ENCODE measurements at places on chromosomes 2 and 18.

- DNase-seq = no peak
Observed at GRCh38 chr2:101756266-101756665, 58.8 kb downstream of the MAP4K4 start.

- no peak for DNase-seq
Observed at GRCh38 chr2:231597014-231597611, 4.4 kb downstream of the TEX44 start.

- DNase-seq = no peak
Observed at GRCh38 chr2:7424481-7424880, 507.3 kb downstream of the RNF144A start.

- DNase-seq = no peak
Observed at GRCh38 chr2:46229134-46230063, 67.8 kb upstream of the EPAS1 start.

GRCh38 chr18:13453714-13454113, 235.2 kb downstream of the LDLRAD4 start:
- no peak for DNase-seq

DNA sequence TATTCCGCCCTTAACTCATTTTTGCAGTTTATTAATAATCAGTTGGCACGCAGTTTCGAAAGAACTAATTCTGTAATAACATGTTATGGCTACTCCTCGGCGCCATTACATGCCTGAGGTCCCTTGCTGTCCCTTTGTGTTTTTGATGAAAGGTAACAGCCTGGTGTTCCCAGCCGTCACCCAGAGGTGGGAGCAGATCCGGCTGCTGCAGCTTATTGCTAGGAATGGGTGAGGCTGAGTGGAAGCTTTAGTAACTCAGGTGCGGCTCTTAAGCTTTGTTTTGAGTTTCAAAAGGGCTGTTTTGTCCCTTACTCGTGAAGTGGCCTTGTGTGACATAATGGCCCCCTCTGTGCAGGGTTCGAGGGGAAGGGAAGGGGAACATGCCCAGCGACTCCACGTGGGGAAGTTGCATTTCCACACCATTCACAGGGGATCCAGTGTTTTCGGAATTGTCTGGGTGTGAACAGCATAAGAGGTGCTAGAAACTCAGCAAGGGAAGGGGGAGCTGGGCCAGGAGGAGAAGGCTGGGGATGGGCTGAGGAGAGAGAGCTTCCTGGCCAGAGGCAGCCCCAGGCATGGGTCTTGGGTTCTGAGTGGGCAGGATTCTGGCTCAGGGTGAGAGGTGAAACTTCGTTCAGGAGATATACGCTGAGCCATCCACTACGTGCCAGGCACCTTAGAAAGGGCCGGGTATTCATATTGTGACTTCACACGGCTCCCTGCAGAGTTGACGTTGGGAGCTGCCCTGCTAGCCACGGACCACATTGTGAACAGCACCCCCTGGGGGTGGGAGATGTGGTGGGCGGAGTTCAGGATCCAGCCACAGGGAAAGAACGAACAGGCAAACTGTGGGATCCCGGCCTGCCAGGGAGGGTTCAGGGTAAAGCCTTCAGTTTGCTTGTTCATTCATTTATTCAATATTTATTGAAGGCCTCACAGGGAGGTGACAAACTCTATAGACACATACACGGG, 84.4 kb downstream of the TGOLN2 start:
- DNase-seq = no peak

DNA sequence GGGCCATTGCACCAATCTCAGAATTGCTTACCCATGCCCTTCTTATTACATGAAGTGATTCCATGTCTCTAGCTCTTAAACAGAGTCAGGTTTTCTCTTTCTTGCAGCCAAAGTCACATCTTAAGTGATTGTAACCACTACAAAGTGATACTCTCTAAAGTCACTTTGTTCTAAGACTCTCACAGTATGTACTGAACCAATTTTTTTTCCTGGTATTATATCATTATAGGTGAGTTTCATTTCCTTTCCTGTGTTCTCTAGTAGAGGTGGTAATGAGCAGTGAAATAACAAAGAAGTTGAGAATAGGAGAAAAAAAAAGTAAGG, 66.3 kb upstream of the DARS1 start:
- DNase-seq = no peak

GRCh38 chr2:164840458-164840929, 1.1 kb downstream of the COBLL1 start:
- no peak for DNase-seq

DNA sequence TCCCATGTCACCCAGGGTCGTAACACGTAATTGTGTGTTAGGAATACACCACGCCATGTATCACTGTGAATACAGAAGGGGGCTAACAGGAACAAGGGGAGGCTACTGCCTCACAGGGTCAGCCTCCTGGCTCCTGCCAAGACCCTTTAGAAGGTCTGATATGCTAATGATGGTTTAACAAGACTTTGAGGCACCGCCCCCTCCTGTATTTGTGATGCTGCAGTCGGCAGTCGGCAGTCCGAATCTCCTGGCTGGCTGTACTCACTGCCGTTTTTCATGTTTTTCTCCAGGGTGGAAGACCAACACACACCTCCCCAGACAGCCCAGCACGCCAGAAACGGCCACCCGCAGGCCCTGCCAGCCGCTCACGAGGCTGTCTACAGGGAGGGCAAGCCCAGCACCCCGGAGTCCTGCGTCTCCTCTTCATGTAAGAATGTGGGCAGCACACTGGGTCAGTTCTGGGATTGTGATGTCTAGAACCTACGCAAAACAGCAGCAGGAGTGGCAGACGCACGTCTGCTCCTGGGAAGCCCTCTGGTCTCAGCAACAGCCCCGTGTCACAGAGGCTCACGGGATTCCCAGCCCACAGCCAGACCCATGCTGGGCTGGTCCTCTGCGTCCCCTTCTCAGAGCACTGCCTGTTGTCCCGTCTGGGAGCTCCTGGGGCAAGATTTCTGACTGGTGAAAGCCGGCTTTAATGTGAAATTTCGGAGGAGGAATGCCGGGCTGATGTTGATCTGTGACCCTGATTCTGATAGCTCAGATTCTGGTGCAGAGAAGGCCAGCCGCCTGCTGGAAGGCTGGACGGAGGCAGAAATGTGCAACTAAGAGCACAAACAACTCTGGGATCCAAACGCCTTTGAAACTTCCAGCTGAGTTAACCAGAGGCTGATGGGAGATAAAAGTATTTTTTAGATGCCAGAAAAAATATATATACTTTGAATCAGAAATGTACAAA, 39.7 kb upstream of the B3GNT7 start:
- DNase-seq = no peak

DNA sequence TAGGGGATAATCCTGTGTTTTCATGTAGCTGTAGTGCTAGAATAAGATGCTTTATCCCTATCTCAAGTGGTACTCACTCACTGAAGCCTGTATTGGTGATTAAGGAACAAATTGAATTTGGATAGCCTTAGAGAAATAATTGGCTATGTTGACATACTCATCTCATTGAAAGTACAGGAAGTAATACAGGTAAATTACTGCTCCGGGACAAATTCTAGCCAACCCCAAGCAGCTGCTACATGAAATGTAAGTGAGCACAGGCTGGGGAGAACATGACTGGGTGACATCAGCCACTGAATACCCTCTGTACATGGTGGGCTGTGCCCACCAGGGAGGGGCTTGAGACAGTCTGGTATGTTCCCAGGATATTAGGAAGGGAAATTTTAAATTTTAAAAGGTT, 188.4 kb upstream of the RASGRP3 start:
- DNase-seq = no peak

DNA sequence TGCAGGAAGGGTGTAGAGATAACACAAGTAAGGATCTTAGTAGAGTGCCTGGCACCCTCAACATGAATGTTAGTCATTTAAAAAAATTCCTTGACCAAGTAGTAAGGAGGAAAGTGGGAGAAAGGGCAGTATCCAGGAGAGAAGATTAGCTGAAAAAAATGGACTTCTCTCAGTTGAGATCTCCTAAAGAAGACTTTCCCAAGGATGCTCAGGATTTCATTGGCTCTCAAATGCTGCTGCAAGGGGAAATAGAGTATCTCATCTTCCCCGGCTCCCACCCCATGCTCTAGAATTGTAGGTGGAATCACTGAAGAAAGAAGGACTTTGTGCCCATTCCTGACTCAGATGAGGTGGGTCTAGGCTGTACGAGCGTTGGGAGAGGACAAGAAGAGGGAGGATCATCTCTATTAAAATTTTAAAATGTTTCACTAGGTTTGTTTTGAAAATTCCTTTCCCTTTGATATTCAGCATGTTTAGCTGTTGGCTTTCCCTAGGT, 231.1 kb downstream of the MYCN start:
- no peak for DNase-seq

DNA sequence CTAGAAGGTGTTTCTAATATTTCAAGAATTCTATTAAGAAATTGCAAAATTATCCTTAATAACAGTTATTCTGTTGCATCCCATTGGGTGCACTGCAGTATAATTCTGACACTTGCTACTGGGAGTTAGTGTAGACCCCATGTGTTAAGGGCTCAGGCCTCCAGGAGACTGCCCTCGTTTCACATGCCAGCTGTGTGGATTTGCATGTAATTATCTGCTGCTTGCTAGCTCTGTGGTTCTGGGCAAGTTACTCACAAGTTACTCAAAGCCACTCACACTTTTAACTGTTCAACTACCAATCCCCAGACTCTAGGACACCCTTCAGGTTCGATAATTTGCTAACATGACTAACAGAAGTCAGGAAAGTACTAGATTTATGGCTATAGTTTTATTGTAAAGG, 38.6 kb downstream of the ST6GAL2 start:
- no peak for DNase-seq

DNA sequence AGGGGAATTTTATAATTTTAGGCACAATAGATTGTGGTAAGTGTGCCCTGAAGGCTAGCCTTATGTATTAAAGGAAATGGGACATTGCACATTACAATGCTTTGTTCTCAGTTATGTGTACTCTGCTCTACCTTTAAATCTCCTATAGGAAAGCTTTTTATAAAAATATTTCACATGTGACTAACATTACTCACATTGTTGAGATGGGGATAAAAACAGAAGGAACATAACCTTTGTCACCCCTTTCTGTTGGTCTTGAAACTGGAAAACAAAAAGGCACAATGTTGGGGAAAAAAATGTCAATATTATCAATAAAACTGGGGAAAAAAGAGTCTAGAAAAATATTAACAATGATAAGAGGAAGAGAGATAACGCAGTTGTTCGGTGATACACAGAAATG, 17.3 kb upstream of the STAT1 start:
- no peak for DNase-seq

- DNase-seq = no peak
Observed at GRCh38 chr2:151638191-151638933, 95.9 kb downstream of the NEB start.

DNA sequence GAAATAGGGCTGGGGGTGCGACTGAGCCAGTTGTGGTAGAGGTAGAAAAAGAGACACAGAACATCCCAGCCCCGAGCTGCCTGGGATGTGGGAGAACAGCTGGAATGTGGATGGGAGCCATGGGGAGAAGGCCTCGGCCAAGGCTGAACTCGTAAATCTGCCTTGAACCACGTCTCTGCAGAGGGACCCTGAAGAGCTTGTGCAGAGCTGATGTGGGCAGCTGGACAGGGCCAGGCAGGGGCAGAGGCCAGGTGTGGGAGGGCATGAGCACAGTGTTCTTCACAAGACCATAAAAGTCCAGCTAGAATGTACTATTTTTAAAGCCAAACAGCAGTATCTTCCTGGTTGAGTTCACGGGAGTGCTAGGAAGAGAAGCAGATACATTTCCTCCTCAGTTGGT, 5.7 kb downstream of the TCF23 start:
- DNase-seq = no peak

GRCh38 chr18:69205925-69206324, 194.8 kb upstream of the DOK6 start:
- DNase-seq = no peak

DNA sequence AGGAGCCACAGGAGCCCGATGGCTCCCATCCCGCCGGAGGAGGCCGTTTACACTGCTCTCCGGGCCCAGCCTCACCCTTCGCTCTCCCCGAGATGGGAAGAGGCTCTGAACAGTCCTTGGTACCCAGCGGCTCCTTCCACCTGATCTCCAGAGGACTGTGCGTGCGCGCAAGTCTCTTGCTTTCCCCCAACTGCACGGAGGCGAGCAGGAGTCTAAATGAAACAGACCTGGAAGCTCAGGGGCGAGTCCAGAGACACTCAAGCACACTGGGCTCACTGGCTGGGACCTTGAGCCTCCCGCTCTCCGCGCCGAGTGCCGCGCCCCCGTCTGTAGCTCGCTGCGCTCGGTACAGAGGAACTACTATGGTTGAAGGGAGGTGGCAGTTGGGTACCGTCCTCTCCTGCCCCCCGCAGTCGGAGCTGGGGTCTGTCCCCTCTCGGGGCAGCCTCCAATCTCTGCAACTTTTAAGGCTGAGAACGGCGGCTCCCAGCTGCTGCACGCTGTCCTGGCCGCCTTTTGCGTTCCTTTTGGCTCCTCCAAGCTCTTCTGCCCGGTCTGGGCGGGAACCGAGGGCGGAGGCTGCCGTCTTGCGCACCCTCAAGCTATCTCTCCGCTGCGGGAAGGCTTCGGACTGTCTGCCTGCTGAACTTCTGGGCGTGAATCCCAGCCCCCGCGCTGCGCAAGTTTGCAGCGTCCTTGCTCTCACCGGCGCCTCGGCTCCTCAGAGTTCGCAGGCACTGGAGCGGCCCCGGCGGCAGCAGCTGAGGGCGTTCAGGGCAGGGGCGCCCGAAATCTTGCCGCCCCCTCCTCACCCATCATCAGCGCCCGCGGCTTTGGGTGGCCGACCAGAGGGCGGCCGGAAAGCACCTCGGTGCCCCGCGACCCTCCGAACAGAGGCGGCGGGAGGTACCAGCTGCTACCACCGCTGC, 491 bp downstream of the ALK start:
- no peak for DNase-seq

- no peak for DNase-seq
Observed at GRCh38 chr2:69217333-69218080, 169.5 kb downstream of the GFPT1 start.

- no peak for DNase-seq
Observed at GRCh38 chr2:48043131-48043700, 136.9 kb upstream of the FBXO11 start.

DNA sequence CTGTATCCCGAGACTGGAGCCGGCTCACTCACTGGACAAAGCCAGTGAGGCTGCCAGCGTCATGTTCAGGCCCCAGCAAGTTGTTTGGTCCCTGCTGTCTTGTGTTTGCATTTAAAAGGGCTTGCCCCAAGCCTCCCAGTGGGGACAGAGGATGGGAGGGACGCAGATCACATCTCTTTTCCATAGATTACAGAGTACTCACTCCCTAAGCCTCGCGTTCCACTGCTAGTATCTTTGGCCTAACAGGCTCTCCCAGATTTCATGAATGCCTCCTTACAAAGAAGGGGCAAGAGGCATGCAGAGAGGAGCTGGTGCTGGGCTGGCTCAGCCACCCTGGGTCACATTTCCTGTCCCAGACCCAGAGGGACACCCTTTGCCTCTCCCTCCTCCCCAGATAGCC, 59.1 kb downstream of the CMPK2 start:
- DNase-seq = no peak
